NCI-H2029 (cell line): ENCODE measurements at places on chromosomes 3 and 15.

DNA sequence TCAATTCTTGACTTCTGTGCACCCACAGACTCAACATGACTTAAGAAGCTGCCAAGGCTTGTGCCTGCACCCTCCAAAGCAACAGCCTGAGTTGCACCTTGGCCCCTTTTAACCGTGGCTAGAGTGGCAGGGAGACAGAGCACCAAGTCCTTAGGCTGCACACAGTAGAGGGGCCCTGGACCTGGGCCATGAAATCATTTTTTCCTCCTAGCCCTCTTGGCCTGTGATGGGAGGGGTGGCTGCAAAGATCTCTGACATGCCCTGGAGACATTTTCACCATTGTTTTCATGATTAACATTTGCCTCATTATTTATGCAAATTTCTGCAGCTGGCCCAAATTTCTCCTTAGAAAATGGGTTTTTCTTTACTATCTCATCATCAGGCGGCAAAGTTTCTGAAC lies 836.8 kb downstream of the ZPLD1 start:
- no peak for DNase-seq

DNA sequence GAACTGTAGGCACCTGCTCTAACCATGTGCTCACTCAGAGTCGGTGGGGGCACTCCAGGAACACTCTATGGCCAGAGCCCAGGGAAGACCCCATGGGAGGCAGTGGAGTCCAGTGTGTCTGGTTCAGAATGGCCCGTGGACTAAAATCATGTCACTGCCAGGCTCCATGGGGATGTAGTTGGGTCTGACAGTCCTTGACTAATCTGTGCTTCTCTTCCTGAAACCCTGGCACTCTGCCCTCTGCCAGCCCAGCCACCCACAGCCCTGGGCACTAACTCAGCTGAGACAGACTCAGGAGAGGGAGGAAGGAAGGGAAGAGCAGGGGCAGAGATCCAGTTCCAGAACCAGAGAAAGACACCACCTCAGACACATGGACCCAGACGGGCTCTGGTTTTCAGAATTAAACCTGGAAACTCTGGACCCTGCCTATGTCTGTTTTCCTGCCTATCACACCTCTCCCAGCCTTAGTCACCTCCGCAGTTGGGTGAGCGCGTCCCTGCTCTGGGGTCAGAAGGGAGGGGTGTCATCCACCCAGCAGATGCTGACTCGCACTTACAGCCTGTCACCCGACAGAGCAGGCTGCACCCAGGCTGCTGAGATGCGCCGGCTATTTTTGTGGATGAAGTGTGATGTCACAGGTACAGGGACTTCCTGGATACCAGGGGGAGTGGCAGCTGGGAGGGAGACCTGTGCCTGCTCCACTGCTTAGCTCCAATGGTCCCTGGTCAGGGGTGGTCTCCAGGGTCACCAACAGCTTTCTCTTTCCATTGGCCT lies 56.8 kb upstream of the INSYN1 start:
- no peak for DNase-seq

GRCh38 chr15:48396020-48396419 lies 64.8 kb downstream of the DUT start:
- no peak for DNase-seq

- no peak for DNase-seq
These were observed 24.2 kb downstream of the NMNAT3 start for GRCh38 chr3:139653582-139653981.

- no peak for DNase-seq
These were observed 69.9 kb downstream of the TBC1D5 start for GRCh38 chr3:17672506-17672905.
